ENCODE measurements at places on chromosomes 7 and 10. TPM values are rescaled to one million over a fixed set of nuclear protein-coding genes. Genes with fewer than 3 reads are reported as not detected.

OGDHL gene
- 1.1 TPM for total RNA-seq

GFRA1 gene
- total RNA-seq: 74.5 TPM

ZNF438 gene
- 18.9 TPM for total RNA-seq

NPSR1 gene
- total RNA-seq: not detected

ZNF212 gene
- total RNA-seq: 5.7 TPM

HOXA3 gene
- 20.8 TPM for total RNA-seq

MGAM2 gene
- 0.28 TPM for total RNA-seq

KIF20B gene
- 2.9 TPM for total RNA-seq

DGKI gene
- total RNA-seq: 1.4 TPM

TAS2R41 gene
- total RNA-seq: not detected

ACBD7 gene
- total RNA-seq: not detected

YWHAG gene
- total RNA-seq: 54.2 TPM

PNLIP gene
- total RNA-seq: not detected

APBB1IP gene
- 4.2 TPM for total RNA-seq

HGF gene
- 4.6 TPM for total RNA-seq

ASAH2 gene
- total RNA-seq: under 0.01 TPM

ZNF33A gene
- total RNA-seq: 33.9 TPM

DPYSL4 gene
- 0.36 TPM for total RNA-seq

CPA5 gene
- not detected for total RNA-seq

CCDC146 gene
- 18.4 TPM for total RNA-seq

RBP4 gene
- not detected for total RNA-seq

INMT gene
- 39.6 TPM for total RNA-seq

SPDYE9 gene
- not detected for total RNA-seq

HHEX gene
- total RNA-seq: 7.2 TPM

CYP2C19 gene
- not detected for total RNA-seq
